ENCODE measurements at places on chromosomes 6 and 20. TPM values are rescaled to one million over a fixed set of nuclear protein-coding genes. Genes with fewer than 3 reads are reported as not detected.

COL11A2 gene
- 0.13 TPM for total RNA-seq

PRDM13 gene
- total RNA-seq = not detected

RTN4IP1 gene
- total RNA-seq = 4.2 TPM

SH3BGRL2 gene
- 2.2 TPM for total RNA-seq

ENPP5 gene
- 3.6 TPM for total RNA-seq

PROCR gene
- 129 TPM for total RNA-seq

SOX18 gene
- 0.07 TPM for total RNA-seq

OXT gene
- total RNA-seq = not detected

RIPK1 gene
- 20.3 TPM for total RNA-seq

FOXS1 gene
- total RNA-seq = 23.1 TPM
